ENCODE measurements at places on chromosomes 1 and 21.

DNA sequence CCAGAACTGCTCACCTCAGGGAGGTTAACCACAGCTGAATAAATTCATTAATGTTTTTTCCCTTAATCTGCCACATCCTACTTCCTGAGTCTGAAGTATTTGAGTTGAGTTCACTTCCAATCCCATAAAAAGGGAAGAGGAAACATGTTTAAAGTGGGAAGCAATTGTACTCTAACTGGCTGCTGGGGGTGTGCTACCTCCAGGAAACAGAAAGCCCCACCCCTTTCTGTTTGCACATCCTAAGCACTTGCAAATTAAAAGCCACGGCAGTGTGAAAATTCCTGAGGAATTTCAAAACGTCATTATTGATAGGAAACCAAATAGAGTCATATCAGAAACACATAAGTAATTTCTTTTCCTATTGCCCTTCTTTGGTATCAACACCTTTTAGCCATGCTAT is 307.0 kb upstream of the NR5A2 start:
- no peak for DNase-seq

- peak; percentile 77 for DNase-seq
These were observed 132.9 kb upstream of the DPYD start for GRCh38 chr1:98053471-98054366.

DNA sequence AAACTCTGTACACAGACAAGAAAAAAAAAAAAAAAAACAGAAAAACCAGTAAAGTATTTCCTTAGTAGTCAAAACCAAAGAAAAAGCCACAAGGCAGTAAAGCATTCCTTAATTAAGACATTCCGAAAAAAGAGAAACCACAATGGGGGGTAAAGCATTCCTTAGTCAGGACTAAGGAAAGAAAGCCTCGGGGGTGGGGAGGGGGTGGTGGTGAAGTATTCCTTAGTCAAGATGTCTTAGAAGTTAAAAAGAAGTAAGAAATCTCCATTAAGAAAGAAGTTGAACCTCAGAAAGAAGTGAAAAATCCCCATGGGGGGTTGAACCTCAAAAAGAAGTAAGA is 28.2 kb upstream of the FMO1 start:
- DNase-seq: no peak

- DNase-seq: no peak
These were observed 134.2 kb downstream of the NCAM2 start for GRCh38 chr21:21132390-21132789.

DNA sequence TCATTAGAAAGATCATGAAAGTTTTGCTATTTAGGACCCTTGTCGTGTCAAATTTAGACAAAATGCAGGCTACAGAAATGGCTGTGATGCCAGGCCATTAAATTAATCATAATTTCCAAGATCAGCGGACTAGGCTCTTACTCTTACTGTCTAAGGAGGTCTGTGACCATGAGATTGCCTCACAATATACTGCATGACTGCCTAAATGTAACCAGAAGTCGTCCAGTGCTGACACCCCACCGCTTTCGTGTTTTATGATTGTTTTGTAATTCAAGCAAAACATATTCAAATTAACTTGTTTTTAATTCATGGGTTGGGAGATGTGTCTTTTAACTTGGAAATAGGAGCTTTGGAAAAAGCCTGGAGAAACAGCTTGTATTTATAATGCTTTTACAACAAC is 947.5 kb downstream of the BRINP3 start:
- no peak for DNase-seq

DNA sequence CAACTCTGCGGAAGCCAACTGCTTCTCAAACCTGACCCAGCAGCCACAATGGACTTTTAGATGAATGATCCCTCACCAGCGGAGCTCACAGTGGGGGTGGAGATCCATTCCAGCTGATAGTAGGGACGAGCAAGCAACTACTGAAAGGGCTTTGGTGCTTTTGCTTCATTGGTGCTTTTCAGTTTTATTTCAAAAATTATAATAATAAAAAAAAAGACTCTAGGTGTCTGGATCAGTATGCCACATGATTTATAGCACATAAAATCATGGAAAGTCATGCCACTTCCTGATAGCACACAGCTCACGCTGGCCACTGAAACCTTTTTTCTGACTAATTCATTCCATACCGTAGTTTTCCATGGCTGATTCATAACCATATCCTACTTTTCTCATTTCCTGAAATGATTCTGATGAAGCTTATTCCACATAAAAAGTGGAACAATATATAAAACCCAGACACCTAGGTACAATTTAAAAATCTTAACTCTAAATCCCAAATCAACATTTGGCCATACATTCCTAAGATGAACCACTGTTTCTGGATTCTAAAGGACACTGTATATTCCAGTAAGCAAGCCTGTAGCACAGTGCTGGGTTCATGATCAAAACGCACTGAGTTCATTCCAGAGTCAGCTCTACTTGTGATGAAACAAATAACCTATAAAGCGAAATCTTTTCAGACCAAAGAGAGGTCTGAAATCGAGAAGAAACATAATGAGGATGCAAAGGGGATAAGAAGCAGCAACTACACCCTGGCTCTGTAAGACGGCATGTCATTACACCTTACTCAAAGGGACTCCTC is 41.3 kb upstream of the KCNE1 start:
- DNase-seq: no peak

DNA sequence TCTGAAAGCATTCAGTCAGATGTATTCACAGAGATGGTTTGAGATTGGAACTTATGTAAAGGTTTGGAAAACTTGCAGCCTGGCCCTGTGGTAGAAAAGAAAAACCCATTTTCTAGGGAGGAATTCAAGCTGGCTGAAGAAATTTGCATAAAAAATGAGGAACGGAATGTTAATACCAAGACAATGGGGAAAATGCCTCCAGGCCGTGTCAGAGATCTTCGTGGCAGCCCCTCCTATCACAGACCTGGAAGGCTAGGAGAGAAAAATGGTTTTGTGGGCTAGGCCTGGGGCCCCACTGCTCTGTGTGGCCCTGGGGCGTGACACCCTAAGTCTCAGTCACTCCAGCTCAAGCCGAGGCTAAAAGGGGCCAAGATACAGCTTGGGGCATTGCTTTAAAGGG is 26.7 kb downstream of the NME7 start:
- DNase-seq: no peak

- no peak for DNase-seq
These were observed 17.8 kb downstream of the CASZ1 start for GRCh38 chr1:10778640-10779039.

GRCh38 chr1:151476083-151476482 is 16.8 kb upstream of the POGZ start:
- DNase-seq: no peak
